ENCODE measurements at places on chromosomes 1 and 21.
A peak's percentile ranks its signal among the peaks of the same experiment; 100 is the strongest.

GRCh38 chr1:105909811-105910210 is 1146.7 kb upstream of the PRMT6 start:
- no peak for DNase-seq

DNA sequence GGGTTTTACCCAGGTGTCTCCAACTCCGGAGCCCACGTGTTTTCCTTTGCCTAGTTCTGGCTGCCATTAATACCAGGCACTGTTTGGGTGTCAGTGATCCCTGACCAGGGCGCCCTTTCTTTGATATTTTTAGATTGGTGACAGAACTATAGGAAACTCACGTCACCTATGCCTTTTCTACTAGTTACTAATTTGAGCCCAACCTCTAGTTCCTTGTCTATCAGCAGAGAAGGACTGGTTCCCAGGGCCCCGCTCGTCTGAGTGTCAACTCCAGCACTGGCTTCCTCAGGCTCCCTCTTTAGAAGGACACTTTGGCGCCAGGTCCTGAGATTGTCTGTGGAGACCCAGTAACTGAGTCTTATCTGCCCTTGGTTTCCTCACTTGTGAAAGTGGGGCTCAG is 9.4 kb downstream of the MFN2 start:
- no peak for DNase-seq

DNA sequence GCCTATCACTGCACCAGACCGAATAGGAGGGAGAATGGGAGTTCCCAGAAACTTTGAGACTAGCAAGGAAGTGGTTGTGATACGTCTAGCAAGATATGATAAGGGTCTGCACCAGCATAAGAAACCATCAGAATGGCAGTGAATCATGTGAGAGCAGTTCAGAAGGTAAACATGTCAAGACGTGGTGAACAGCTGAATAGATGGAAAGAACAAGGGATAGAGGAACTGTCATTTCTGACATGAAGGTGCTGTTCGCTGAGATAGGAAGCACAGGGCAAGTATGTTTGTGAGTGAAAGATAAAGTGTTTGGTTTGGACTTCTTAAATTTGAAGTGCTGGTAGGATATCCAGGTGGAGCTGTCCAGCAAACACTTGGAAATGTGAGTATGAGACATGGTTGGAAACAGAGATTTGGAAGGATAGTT is 1.1 kb upstream of the AGO1 start:
- DNase-seq: no peak

GRCh38 chr1:200310824-200311223 is 99.0 kb downstream of the ZNF281 start:
- DNase-seq: no peak

DNA sequence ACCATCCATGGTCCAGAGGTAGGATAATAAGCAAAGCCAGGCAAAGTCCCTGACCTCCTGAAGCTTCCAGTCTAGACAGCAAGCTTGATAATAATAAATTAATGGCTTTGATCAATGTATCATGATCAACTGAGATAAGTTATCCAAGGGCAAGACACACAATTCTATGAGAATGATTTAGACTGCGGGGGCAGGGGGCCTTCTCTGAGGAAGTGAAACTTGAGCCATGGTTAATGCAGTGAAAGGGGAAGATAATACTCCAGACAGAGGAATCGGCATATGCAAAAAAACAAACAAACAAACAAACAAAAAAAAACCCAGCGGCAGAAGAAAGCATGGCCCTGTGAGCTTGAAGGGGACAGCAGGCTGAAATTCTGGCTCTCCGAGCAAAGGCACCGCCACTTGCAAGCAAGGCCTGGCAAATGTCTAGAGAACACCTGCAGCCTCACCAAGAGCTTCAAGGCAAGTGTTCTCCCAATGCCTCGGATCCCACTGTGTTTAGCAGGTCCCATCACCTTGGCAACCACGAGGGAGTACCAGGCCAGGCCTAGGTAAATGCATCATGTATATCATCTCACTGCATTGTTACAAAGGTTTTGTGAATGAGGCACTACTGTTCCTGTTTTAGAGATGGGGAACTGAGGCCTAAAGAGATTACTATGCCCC is 24.9 kb downstream of the CSMD2 start:
- DNase-seq: no peak

GRCh38 chr1:171712341-171712740 is 29.5 kb downstream of the VAMP4 start:
- DNase-seq: no peak

DNA sequence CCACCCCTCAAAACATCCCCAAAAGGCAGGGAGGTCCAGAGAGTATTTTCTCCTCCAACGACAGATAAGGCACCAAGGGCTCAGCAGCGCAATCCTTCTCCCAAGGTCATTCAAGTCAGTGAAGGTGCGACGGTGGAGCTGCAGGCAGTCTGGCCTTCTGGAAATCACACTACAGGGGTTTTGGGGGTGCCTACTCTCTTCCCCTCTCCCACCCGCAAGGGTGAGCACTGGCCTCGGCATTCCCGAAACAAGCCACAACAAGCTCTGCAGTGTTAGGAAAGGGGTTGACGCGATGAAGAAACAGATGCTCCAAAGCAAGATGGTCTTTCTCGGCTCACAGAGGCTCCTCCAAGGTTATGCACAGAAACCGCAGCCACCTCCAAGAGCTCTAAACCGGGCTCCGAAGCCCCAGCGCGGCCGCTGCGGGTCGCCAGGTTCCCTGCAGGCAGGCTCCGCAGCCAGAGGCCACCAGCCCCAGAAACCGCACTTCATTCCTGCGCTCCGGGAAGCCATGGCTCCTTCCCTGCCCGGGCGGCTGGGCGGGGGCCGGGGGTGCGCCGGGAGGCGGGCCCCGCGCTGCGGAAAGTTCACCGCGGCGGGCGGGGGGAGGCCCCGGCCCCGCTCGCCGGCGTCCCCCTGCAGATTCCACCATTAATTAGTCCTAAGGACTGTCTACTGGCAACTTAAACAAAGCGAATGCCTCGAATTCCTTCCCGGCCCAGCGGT is 1.1 kb downstream of the LUZP1 start:
- DNase-seq: peak; percentile 25

DNA sequence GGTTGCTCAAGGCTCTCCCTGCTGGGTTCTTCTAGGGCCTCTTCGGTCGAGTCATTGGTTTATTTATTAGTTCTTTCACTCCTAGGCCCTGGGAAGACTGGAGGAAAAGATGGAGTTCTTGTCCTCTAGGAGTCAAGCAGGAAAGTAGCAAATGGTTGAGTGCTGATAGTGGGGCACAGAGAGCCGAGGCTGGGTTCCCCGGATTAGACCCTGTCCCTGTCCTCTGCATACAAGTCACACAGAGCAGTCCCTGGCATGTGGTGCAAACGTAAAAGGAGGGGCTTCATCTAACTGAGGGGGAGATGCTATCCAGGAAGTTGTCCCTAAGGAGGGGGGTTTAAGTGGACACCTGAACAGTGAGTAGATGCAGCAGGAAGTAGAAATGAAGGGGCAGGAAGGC is 19.2 kb upstream of the KCNE2 start:
- DNase-seq: no peak

GRCh38 chr1:220144051-220144450 is 50.1 kb downstream of the IARS2 start:
- DNase-seq: no peak

DNA sequence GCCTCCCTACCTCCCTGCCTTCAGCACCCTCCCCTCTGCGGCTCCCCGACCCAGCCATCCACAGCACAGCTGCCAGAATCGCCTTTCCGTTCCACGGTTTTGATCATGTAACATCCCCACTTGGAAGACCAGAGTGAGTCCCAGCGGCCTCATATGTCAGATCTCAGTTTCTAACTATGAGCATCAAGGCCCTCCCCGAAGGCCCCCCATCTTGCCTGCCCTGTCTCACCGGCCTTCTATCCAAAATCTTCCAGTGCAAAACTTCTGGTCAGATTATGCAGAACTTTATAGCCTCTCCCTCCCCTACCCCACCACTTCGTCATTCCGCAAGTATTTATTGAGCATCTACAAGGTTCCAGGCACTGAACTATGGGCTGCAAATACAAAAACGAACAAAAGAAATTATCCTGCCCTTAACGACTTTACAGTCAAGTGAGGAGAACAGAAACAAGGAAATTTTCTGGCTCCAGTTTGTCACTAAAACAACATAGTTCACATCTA is 20.3 kb upstream of the LMX1A start:
- DNase-seq: no peak

DNA sequence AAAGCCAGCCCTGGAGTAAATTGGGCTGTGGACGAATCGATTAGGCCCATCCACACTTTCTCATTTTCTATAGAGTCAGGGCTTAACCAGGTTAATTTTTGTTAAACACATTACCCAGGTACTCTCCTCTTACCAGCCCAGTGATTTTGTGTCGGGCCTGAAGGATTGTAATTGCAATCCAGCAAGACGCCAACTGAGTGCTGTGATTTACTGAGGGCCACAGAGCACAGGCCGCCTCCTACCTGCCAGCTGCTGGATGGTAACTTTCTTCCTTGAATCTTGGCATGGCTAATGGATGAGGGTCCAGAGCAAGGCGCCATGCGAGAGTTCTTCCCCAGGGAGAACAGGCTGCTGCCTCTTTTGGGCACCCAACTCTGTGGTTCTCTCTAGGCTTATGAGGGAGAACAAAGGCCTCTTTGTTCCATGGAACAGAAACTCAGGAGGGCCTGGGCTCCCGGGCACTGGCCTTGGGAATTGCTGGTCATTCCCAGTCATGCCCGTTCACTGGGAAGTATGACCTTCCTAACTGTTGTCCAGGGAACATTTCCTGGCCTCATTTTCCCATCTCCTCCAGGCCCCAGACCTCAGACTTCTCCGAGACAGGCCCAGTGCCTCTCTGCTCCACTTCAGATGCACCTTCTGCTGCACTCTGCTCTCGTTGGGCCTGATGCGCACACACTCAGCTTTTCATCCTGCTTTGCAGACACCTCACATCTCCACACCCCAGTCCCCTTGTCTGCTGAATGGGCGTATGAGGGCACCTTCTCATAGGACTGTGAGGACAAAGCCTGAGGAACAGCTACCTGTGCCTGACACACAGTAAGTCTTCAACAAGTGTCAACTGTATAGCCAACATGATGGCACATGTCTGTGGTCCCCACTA is 57.3 kb downstream of the SYF2 start:
- DNase-seq: no peak

DNA sequence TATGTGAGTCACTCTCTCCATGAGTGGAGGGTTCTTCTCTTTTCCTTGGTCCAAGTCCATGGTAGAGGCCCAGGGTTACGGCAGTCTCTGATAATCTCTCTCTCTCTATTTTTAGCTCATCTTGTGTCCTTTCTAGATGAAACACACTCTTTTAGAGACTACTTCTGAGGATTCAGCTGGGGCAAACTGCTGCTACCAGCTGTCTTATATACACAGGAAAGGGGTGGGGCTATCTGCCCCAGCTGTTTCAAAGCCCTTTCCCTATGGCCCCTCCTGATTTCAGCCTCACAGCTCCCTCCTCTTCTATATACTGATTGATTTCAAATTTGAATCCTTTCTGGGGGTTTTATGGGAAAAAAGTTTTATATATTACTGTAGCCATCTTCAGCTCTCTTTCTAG is 324.8 kb downstream of the RWDD3 start:
- no peak for DNase-seq

- DNase-seq: no peak
These were observed 10.1 kb upstream of the HCRTR1 start for GRCh38 chr1:31607360-31607759.

DNA sequence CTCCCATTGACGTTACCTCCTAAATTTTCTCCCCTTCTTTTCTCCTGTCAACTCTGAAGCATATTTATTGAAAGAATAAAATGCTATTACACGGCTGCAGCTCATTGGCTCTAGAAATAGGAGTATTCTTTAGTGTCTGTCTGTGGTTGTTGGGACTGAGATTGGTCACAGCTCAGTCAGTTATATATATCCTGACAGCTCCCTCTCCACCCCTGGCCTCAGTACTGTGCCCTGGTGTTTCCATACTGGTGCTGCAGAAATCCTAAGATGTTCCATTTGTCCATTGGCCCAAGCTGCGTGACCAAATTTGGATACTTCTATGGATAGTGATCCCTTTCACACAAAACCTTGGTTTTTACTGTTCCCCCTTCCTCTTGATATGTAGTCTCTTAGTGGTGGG is 67.3 kb downstream of the RALGPS2 start:
- DNase-seq: no peak

DNA sequence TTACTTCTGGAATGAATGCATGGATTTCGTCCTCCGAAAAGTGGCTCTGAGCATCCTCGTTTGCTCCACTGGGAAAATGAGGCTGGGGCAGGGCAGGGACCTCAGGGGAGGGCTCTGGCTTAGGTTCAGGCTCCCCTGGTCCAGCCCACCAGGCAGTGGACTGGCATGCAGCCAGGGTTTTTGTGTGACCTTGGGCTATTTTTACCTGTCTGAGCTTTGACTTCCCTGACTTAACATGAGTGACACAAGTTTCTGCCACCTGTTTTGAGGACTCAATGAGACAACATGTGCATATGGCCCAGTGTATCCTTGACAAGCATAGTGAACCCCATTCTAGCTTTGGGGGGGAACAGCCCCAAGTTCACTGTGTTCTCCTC is 32.6 kb upstream of the EDN2 start:
- no peak for DNase-seq

DNA sequence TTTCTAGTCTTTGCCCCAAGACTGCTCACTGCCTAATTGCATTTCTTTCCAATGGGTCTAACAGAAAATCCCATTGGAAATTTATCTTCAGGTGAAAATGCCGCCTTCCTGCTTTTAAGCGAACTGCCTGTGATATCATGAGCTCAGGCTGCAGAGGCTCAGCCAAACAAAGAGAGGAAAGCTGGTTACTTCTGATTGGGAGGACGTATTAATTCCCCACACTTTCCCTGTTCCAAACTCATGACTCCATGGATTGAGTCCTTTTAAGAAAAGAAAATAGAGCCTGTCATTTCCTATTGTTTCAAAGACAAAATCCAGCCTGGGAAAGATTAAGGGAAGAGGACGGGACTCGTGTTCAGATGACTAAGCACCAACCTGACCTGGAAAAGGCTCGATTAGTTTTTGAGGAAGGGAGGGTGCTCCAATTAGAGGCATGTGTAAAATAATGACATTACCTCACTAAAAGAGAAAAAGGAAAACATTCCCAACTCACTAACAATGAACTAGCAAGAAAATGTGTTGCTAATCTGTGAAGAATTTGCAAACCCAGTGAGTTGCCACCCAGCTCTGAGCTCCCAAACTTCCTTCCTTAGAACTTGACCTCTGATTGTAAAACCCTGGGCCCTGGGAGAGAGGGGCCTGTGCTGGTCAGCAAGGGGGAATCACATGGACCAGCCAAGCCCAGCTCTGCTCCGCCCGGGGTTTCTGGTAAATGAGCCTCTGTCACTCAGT is 61.2 kb downstream of the TCP10L start:
- DNase-seq: no peak

DNA sequence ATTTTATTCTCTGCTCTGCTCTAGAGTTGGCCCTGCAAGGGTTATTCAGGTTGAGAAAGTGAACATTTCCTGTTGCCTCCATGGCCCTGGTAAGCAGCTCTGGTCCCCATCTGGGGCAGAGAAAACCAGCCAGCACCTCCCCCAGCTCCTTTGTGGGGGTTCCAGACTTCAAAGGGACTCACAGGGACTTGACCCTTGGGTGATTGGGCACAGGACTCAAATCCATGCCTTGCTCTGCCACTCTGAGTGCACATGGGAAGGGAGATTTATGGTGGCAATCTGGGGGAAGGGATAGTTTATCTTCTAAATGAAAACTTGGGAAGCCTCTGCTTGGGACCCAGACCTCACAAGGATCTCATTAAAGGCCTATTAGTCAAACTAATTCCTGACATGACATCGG is 212.8 kb downstream of the FOXD2 start:
- no peak for DNase-seq
